ENCODE measurements at places on chromosomes 1 and 21.

DNA sequence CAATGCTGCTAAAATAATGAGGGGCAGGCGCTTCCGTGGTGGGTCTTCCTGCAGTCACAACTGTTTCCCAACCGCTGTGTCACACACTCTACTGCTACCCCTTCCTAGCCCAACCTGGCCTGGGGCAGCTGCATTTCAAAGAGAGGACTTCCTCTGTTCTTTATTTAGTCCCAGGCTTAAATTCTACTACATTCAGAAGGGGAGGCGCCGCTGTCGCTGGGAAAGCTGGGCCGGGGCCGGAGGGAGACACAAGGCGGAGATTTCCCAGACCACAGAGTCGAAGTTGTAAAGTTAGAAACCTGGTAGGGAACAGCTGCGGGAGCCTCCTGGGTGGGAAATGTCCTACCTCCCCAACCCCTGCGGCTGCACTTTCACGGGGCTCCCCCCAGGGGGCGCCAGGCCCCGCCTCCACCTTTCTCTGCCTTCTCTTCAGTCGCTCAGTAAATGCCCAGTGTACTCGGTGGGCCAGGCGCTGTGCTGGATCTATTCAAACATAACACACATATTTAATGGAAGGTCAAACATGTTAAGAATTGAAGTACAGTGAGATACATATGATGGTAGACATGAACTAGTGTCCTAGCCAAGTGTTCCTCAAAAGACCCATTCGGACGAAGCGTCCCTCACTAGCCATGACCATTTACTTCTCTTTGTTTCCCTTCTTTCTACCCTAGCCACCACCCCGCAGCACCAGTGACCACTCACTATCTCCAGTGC, 23.1 kb downstream of the DYRK3 start:
- peak; percentile 38 for DNase-seq

GRCh38 chr1:164868990-164869389, 310.0 kb downstream of the PBX1 start:
- no peak for DNase-seq

DNA sequence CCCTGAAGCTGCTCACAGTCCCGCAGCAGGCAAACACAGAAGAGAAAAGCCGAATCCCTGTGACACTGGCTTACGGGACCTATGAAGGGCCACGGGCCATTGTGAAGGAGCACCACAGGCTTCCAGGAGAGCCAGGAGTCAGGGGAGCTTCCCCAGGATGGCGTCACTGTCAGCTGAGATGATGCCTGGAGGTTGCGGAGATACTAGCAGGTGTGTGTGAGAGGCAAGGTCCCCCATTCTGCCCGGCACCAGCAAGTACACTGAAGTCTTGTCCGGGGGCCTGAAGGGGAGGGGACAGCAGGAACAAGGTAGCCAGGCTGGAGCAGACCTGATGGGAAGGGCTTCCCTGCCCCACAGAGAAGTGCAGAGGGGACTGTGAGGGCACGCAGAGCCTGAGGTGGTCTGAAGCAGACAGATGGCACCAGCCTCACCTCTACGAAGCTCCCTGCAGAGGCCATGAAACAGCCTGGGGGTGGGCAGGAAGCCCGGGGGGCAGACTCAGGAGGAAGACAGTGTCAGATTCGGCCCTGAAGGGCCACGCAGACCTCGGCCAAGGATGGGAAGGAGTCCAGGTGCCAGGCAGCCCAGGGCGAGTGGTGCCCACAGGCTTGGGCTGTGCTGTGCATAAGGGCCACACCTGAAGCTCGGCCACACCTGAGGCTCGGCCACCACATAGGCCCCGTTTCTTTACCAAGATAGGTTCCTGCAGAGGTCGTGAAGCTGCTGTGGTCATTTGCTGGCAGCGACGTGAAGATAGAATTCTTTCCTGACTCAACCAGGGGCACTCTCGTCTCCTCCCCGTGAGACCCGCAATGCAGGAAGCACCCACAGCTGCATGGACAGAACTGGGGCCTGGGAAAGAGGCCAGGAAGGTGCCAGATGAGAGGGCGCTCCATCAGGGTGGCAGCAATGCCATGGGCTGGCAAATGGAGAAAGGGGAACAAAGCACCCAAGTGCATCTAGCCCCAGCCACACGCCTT, 10.1 kb downstream of the TCP10L start:
- DNase-seq: no peak

GRCh38 chr1:233912909-233913308, 8.4 kb downstream of the SLC35F3 start:
- no peak for DNase-seq

DNA sequence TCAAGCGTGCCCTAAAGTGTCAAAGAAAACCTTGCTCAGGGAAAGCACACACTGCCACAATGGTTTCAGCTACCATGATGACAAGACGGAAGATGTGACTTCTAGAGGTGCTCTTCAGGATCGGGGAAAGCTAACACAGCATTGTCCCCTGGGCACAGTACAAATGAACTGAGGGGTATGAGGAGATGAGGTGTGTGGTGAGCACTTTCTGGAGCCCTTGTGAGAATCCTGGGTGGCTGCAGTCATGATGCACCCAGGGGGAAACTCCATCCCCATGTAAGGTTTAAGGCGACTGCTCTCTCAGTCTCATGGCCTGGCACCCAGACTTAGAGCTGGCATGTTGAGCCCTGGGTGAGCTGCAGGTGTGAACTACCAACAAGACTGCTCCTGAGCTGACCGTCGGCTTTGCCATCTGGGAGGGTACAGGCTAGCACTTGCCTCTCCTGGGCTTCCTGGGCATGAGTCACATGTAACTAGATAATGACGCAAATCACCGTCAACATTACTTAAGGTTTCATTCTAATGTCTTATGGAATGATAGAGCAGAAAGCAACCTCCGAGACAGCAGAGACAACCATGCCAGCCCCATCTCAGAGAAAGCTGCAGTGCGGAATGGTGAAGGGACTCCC, 144.6 kb downstream of the CLIC6 start:
- DNase-seq: no peak

GRCh38 chr21:36375994-36376393, 9.2 kb upstream of the CHAF1B start:
- DNase-seq: no peak

DNA sequence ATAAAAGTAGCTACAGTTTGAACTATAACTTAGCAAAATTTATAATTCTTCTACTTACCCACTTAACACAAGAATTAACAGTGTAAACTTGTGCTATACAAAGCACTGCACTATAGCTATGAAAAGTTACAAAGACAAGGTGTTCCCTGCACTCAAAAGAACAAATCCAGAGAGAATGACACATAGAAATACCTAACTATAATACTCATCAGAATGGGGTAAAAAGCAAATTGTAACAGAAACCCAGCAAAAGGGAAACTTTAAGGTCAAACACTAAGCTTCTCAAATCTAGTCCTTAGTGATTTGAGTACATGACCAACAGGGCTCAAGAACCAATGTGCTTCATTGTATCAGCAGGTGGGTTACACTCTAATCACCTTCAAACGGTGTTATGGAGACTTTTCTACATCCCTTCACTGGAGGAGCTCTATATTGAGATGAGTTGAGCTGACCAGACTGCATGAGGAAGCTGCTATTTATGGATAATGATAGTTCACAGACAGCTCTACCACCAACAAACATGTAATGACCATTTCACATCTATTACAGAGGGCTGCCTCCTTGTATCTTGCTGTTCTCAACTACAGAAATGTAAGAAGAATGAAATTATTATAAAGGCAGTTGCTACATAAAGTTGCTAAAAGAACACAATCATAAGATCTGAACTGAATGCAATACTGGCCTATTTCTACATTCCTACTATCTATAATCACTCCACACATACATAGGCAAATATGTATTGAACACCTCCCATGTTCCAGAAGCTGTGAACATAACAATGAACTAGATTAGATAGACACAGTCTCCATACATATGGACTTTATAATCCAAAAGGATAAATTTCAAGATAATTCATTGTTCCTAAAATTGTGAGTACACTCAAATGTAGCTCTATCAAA, 47.6 kb downstream of the PIK3R3 start:
- no peak for DNase-seq

DNA sequence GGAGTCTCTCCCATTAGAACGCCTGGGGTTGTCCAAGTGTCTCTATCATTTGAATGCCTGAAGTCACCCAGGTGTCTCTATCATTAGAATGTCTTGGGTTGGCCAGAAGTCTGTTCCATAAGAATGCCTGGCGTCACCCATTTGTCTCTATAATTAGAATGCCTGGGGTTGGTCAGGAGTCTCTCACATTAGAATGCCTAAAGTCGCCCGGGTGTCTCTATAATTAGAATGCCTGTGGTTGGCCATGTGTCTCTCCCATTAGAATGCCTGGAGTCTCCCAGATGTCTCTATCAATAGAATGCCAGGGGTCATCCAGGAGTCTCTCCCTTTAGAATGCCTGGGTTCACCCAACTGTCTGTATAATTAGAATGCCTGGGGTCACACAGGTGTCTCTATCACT, 54.5 kb downstream of the RNF187 start:
- DNase-seq: no peak

DNA sequence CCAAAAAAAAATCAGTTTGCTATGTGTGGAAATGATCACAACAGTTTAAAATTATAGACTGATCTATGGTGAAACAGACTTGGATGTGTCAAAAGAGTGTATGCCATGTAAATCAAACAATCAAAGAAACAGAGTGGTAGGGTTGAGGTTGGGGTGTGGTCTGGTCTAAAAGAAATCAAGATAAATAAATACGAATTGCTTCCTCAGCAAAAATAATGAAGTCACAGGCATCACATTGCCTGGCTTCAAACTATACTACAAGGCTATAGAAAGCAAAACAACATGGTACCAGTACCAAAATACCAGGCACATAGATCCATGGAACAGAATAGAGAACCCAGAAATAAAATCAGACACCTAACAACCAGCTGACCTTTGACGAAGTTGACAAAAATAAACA, 1796.9 kb downstream of the NCAM2 start:
- no peak for DNase-seq

- DNase-seq: no peak
Observed at GRCh38 chr1:154129391-154129970, 25.4 kb downstream of the NUP210L start.

DNA sequence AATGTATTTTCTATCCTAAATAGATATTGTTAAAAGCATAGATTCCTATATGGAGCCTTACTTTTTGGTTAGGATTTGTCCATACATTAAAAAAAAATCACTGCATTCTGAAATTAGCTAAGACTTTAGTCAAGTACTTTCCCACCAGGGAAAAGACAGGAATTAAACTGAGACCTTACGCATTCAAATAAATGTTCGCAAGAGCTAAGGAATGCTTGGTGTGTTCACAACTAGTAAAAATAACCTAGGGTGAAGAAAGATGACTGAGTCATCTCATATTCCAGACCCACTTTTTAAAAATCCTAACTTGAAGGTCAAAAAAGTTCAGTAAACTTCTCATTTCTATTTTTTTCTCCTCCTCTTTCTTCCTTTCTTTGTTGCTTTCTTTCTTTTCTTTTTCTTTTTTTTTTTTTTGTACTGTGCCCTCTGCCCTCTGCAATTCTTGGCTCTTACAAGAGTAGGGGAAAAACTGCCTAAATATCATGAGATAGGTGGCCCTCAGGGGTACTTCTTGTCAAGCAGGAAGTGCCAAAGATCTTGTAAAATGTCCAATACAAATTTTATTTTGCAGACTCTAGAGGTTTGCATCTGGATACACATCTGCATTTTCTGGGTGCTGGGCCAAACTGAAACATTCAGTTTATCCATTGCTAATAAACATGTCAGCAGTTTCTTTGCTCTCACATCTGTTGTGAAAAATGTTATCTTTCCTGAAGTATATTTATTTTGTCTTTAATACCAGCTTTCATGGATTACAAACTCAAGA, 121.4 kb upstream of the GORAB start:
- DNase-seq: no peak

DNA sequence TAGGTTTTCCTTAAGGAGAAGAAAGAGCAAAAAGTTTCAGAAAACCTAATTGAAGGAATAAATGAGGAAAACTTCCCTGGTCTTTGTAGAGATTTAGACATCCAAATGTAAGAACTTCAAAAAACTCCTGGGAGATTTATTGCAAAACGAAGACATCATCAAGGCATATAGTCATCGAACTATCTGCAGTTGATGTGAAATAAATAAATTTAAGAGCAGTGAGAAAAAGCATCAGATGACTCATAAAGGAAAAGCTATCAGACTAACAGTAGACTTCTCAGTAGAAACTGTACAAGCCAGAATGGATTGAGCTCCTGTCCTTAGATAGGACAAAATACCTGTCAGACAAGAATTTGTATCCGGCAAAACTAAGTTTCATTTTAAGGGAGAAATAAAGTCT, 569.4 kb upstream of the ADAMTS5 start:
- DNase-seq: no peak

DNA sequence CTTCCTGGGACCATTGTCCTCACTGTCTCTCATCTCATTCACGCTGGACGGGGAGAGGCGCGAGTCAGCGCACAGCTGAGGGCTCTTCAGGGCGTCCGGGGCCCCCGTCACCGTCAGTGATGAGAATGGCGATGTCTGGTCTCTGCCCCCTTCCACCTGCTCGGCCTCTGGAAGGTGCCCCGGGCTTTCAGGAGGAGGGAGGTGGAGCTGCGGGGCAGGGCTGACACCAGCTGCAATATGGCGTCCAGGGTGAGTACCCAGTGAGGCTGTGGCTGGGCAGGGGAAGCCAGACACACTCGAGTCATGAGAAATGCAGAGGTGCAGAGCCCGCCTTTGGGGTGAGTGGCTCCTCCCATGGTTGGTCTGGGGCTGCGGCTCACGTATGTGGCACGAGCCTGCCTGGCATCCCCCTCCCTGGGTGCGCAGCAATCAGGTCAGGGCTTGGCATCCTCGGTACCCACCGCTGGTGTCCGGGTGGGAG, 15.1 kb downstream of the MORN1 start:
- DNase-seq: no peak
